ENCODE measurements at places on chromosomes 5 and 9.

GRCh38 chr5:112869948-112870347, 8.9 kb downstream of the SRP19 start:
- no peak for DNase-seq

GRCh38 chr5:120396186-120396585, 67.9 kb upstream of the PRR16 start:
- DNase-seq: no peak

DNA sequence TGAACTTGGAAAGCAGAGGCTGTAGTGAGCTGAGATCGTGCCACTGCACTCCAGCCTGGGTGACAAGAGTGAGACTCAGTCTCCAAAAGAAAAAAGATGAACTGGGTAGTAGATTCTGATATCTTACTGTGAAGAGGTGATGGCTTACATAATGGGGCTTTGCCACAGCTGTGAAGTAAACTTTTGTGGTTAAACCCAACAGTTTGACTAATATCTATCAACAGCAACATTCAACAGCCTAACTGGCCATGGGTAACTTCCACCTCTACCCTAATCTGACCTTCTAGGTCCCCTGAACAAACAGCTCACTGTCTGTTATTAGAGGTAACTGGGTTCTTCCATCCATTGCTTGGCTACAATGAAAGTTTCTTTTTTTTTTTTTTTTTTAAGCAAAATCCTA, 52.1 kb downstream of the TLE1 start:
- no peak for DNase-seq

- no peak for DNase-seq
Measured at GRCh38 chr9:84138541-84138940, 157.9 kb downstream of the RMI1 start.

GRCh38 chr5:141913560-141914198, 10.0 kb upstream of the DELE1 start:
- DNase-seq: no peak

DNA sequence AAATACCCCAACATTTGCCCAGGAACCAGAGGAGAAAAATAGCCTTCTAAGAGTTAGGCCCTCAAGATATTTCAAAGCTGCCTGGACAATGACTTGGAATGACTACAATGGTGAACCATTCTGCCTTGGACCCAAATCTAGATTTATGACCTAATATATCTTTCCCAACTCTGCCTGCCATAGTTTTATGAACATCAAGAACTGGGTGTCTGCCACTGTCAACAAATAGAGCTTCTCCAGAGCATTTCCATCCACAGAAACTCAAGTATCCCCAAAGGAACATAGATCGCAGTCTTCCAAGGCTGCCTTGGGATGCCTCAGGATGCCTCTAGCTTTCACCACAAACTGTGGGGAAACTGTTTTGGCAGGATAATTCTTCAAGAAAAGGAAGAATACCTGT, 48.2 kb upstream of the NFIB start:
- no peak for DNase-seq

DNA sequence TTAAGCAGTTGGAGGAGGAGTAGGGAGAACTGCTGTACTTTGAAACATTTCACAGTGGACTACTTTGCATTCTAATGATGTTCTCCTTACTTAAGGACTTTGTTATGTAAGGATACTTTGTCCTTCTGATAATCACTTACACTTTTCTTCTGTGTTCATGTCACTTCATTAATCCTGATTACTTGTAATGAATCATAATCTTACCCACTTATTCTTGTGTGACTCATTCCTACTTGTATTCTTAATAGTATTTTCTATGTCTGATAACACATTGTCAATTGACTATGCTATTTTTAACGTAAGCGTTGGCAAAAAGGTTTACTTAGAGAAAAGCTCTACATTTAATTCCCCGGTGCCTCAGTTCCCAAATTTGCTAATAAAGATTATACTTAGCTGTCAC, 63.8 kb downstream of the GHR start:
- DNase-seq: no peak

- no peak for DNase-seq
Measured at GRCh38 chr5:57906671-57907070, 424.1 kb upstream of the ACTBL2 start.

DNA sequence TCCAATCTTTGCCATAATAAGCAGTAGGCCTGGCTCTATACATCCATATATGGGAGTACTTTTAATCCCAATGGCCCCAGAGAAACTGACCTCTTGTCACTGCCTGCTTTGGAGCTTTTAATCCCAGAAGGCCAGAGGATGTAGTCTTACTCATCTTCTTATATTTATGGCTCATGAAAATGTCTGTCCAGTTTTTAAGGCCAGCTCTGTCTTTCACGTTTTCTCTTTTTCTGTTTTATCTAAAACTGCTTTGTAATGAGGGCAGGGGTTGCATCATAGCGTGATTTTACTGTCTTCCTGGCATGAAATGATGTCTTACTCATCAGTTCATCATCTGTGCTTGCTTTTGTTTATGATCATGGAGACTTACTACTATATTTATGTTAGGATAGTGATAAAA, 1094.9 kb downstream of the MAT2B start:
- DNase-seq: no peak

- DNase-seq: no peak
Measured at GRCh38 chr5:143057580-143057999, 287.4 kb downstream of the ARHGAP26 start.

GRCh38 chr9:79471580-79472543, 99.9 kb upstream of the TLE4 start:
- peak; percentile 80 for DNase-seq

DNA sequence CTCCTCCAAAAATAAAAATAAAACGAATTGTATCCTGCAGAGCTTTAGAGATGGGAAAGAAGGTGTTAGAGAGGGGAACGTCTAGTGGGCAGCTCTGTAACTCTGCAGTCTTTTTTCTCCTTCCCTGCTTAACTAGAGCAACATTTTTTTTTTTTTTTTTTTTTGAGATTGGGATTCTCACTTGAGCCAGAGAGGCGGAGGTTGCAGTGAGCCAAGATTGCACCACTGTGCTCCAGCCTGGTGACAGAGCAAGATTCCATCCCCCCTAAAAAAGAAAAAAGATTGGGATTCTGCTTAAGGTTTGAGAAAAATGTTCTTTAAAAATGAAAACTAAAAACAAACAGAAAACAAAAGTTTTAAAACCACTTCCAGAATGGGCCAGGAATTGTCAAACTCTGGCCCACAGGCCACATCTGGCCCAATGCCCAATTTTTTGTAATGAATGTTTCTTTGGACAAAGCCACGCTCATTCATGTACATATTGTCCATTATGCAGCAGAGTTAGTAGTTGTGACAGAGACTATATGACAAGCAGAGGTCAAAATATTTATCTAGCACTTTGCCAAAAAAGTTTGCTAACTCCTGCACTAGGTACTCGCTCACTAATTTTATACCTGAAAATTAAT, 98.5 kb downstream of the ZCCHC7 start:
- no peak for DNase-seq

DNA sequence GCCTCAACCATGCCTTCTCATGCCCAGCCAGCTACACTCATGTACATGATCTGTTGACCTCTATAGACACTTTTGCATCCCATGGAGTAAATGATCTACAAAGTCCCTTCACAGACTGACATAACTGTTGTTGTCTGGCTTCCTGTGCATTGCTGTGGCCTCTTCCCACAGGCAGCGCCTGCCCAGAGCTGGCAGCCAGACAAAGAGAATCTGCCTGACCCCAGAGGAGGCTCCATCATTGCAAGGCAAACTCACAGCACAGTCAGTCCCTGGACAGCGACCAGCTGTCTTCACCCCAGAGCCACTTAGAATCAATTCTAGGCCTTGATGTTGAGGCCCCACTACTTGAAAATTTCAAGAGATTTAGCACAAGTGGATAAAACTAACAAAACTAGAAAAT, 65.5 kb downstream of the INSYN2B start:
- no peak for DNase-seq

DNA sequence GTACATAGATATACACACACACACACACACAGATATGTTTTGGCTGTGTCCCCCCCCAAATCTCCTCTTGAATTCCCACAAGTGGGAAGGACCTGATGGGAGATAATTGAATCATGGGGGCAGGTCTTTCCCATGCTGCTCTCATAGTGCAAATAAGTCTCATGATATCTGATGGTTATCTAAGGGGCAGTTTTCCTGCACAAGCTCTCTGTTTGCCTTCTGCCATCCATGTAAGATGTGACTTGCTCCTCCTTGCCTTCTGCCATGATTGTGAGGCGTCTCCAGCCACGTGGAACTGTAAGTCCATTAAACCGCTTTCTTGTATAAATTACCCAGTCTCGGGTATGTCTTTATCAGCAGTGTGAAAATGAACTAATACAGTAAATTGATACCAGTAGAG, 15.9 kb upstream of the ALDOB start:
- DNase-seq: no peak
